ENCODE measurements at places on chromosomes 2 and 18.

DNA sequence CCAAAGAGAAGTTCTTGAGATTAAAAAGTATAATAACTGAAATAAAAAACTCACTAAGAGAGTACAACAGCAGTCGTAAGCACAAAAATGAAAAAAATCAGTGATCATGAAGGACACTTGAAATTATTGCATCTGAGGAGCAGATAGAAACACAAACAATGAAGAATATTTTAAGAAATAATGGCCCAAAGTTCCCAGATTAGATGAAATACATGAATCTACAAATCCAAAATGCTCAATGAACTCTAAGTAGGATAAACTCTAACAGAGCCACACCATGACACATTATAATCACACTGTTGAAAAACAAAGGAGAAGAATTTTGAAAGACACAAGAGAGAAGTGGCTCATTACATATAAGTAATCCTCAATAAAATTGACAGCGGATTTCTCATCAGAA, 31.9 kb upstream of the EMILIN2 start:
- no peak for DNase-seq

GRCh38 chr2:43519643-43520221, 76.1 kb downstream of the THADA start:
- DNase-seq, result no peak

- DNase-seq, result no peak
Observed at GRCh38 chr2:77086051-77086450, 436.1 kb downstream of the LRRTM4 start.

DNA sequence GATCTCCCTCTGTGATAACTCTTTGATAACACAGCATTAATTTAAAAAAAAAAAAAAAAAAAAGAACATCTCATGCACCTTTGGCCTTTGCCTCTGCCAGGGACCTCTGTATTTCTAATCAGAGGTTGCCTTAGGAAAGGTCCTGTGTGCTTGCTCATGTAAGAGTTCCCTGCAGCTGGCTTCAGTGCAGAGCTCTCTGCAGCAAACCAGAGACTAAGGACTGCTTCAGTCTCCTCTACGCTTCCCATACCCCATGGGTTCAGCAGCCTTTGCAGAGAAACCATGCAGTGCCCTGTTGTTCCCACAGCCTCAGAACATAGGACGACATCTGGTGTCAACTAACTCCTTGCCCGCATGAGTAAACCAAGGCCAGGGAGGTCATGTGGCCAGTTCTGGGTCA, 236.6 kb upstream of the KLHL29 start:
- no peak for DNase-seq

- no peak for DNase-seq
Observed at GRCh38 chr2:240786871-240787311, 33.1 kb downstream of the KIF1A start.

DNA sequence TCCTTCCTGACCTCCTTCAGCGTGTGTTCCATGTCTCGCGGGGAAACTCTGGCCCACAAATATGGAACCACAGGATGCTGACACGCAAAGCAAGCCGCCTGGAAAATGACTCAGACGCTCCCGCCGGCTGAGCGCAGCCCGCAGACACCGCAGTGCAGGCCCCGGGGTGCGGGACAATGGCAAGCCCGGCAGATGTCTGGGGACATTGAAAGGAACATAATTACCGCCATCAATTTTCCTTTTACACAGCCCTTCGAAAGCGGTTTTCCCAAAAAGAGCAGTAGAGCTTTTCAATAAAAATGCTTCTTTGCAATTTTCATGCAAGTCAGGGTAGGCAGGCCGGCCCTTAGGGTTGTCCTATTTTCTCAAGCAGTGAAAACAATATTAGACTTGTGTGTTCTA, 159.2 kb upstream of the SH3BP4 start:
- DNase-seq, result no peak

All from CD8-positive, alpha-beta memory T cell (primary cell).